Fibroblast of villous mesenchyme (primary cell): ENCODE measurements at places on chromosomes 1 and 21. TPM values are rescaled to one million over a fixed set of nuclear protein-coding genes. Genes with fewer than 3 reads are reported as not detected.
A peak's percentile ranks its signal among the peaks of the same experiment; 100 is the strongest.

DNA sequence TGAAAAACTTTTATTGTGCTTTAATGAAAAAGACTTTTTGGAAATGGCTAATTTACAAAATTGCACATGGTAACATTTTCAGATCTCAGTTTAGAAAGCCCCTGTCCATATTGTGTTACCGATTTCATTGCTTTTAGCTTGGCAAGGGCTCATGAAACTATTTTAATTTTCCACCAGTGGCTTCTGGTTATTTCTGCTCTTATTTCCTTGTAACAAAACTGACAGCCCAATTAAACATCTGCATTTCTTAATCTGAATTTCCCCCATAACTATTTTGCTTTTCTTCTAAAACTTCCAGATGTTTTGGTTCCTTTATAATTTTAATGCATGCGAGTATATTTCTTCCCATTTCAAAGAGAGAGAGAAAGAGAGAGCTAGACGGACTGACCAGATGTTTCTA lies 264.8 kb downstream of the PTPRC start:
- DNase-seq, result no peak

- DNase-seq, result peak; percentile 67
Measured at GRCh38 chr1:156371553-156372264, 2.7 kb downstream of the RHBG start.

DNA sequence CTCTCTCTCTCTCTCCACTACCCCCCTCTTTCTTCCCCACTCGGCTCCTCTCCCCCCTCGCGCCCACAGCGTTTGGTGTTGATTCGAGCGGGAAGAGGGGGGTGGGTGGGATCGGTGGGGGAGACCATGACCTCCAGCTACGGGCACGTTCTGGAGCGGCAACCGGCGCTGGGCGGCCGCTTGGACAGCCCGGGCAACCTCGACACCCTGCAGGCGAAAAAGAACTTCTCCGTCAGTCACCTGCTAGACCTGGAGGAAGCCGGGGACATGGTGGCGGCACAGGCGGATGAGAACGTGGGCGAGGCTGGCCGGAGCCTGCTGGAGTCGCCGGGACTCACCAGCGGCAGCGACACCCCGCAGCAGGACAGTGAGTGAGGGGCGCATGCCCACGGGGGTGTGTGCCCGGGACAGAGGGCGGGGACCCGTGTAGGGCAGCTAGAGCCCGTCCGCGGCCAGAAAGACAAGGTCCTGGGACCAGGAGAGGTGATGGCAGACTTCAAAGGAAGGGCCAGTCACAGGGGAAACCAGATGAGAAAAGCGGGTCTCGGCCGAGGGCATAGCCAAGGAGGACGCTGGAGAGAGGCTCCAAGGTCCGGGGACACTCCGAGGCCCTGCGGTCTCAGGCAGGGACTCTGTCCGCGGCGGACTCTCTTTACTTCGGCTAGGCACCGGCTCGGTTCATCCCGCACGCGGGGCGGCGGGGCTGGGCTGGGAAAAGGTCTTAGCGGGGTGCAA lies at the start of gene PRRX1:
Gene PRRX1 (plus strand): TSS at position 39 of the 735 bp plus-strand sequence. CDS start 88 bp downstream, at position 127.
- DNase-seq, result peak; percentile 22

- DNase-seq, result no peak
Measured at GRCh38 chr1:36137226-36137625, 12.1 kb downstream of the TRAPPC3 start.

DNA sequence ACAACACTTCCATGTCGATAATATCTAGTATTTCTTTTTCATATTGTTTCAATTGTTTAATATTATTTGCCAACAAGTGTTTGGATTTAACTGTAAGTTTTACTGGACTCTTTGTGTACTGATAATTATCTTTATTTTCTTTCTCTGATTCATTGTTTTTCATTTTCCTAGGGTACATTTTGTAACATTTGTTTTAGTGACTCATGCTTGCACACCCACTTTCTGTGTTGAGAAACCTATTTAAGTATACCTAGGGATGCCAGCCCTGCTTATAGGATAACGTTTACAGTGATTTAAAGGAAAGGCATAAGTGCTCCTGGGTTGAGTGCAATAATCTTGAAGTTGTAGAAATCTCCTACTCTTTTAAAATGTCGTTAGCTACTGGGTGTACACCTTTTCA lies 1386.0 kb upstream of the ADGRL4 start:
- DNase-seq, result peak; percentile 42

GRCh38 chr21:44253832-44254710 lies 7.6 kb downstream of the DNMT3L start:
- no peak for DNase-seq

DNA sequence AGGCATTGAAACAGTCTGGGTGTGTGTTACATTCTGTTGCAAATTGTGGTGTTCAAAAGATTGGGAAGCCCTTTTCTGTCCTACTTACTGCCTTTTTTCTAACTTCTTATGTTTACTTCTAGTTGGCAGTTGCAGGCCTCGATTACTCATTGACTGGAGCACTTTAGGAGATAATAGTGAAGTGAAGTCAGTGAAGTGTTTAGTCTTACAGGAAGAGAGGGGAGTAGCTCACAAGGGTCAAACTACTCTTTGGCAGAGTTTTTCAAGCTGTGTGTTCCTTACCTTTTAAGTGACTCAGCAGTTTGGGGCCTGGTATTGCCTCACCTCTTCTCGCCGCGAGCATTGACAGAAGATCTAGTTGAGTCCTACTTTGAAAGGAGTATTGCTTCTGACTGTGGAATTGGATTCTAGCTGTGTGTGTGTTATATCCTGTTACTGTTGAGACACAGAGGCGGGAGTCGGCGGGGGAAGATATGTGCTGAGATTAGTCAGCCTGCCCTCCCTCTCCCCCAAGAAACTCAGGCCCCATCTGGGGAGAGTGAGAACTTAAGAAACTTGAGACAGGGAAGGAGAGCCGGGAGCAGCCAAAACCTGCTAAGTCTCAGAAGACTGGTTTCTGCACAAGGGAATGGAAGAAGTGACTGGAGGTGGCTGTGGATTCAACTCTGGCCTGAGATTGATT lies 19.3 kb downstream of the AHCYL1 start:
- DNase-seq, result peak; percentile 99

- DNase-seq, result no peak
Measured at GRCh38 chr1:55472784-55473183, 257.6 kb upstream of the USP24 start.

DNA sequence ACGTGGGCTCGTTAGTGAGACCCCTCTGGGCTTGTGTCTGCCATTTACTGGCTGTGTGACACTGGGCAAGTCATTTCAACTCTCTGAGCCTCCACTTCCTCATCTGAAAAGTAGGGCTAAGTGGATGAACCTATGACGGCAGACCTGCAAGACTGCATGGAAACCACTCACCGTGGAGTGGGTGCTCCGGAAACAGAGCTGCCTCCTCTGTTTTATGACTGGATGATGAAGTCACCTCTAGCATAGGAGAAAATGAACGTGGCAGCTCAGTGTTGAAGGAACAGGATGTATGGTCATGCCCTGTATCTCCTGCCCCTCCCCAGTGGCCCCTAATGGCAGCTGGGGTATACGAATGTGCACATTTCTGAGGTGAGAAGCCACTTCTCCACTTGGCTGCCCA lies 40.5 kb downstream of the STPG1 start:
- no peak for DNase-seq

Gene SLAMF7
- total RNA-seq, result not detected in 2 replicates

Gene RPE65
- not detected in 2 replicates for total RNA-seq

Gene LY9
- under 0.01 TPM in 1 of 2 replicates, not detected in the other for total RNA-seq

Gene ADORA3
- not detected in 2 replicates for total RNA-seq

Gene ZNF648
- total RNA-seq, result not detected in 2 replicates
